GM20000 (cell line): ENCODE measurements at places on chromosomes 7 and 10.

DNA sequence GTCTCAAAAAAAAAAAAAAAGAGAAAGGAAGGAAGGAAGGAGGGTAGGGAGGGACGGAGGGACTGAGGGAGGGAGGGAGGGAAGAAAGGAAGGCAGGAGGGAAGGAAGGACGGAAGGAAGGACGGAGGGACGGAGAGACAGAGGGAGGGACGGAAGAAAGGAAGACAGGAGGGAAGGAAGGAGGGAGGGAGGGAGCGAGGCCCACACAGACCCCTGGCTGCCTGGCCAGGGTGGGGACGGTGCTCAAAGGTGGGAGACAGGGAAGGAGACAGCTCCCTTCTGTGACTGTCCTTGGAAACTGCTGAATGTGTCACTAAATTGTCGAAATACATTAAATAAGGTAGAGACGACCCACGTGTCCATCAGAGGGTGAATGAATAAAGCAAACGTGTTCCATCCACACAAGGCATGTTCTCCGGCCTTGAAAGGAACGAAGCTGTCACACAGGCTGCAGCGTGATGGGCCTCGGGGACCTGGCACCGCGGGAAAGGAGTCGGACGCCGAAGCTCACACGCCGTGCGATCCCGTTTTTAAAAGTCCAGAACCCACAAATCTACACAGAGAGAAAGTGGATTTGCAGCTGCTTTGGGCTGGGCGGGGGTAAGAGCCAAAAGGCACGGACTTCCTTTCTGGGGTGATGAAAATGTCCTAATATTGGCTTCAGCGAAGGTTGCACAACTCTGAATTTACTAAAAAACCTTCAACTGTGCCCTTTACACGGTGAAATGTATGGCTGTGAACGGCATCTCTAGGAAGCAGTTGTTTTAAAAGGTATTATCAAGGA, 23.3 kb downstream of the ADAP1 start:
- no peak for DNase-seq

DNA sequence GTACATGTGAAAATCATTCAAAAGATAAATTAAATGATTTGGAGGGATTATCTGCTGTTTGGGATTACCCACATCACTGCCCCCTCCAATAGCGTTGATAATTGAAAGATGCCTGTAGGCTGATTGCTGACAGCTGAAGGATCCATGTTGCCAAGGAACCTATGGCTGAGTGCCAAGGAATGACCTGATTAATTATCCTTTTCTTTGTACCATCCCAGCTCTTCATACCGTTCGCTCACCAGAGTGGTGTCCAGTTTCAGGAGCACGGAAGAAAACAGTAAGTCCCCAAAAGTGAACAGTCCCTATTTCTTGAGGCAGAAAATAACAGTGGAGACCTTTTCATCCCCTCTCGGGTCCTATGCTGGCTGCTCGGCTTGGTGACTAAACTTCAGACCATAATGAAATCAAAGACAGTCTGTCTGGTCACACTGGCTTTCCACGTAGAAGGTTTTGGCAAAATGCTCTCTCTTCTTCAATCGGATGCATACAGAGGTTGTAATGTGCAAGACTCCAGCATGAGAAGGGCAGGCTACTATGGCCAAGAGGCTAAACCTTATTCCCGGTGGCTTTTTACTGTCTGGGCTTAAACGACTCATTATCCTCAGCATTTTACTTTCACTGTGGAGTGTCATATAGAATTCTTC, 108.8 kb downstream of the SPAG6 start:
- no peak for DNase-seq

GRCh38 chr10:133313192-133313591, 4.5 kb downstream of the ZNF511 start:
- DNase-seq, result no peak

DNA sequence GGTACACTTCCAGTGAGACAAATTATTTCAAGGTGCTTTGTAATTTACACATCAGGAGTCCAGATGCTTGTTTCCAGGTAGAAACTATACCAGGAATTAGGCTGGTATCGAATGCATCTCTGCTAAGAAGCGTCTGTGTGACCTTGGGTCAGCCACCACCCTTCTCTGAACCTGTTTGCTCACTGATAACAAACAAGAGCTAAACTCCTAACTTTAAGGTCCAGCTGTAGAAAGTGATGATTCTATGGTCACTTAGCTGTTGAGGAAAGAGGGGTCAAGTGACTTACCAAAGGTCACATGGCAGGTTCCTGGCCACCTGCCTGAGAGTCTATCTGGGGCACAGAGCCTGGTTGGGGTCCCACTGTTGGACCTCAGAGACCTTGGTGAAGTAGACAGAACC, 95.4 kb downstream of the HIF1AN start:
- no peak for DNase-seq

DNA sequence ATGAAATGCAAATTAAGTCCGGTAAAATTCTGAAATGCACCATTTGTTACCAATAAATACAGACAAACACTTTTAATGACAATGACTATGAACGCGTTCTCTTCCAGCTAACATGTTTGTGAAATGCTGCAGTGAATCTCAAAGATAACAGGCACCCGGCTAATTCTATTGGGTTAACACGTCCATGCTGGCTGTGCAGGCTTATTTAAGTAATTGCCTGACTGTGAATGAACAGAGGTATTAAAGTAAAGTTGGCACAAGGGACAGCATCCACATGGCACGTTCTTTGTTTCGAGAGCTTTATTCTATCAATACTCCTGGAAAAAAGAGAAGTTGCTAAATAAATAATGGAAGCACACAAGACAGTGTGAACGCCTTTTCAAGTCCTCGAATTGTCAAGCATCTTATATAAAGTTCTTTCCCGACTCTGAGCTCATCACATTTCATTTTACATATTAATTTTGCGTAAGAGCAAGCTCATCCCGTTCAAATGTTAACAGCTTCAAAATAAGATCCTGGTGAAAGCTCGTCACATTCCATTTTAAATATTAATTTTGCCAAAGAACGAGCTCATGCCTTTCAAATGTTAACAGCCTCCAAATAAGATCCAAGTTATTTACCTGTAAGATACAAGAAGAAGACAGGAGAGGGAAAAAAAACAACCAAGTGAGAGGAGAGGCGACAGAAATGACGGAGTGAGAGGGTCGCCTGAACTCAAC, 111.3 kb upstream of the RHEB start:
- DNase-seq, result no peak

DNA sequence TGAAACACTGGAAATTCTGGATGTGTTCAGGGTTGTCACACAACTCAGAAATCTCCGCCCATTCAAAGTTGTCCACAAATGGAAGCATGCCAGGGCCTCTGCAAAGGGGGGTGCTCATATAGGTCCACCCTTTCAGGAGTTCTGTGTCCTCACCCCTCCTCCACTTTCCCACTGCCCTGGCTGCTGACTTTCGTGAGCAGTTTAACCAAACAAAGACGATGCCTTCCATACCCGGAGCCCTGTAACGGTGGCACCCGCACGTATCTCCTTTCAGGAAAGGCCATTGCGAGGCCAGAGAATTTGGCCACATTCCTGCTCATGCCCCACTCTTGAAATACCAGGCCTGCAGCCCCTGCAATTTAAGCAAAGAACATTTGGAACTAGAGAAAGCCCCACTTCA, 1.4 kb downstream of the CPXM2 start:
- DNase-seq, result no peak

DNA sequence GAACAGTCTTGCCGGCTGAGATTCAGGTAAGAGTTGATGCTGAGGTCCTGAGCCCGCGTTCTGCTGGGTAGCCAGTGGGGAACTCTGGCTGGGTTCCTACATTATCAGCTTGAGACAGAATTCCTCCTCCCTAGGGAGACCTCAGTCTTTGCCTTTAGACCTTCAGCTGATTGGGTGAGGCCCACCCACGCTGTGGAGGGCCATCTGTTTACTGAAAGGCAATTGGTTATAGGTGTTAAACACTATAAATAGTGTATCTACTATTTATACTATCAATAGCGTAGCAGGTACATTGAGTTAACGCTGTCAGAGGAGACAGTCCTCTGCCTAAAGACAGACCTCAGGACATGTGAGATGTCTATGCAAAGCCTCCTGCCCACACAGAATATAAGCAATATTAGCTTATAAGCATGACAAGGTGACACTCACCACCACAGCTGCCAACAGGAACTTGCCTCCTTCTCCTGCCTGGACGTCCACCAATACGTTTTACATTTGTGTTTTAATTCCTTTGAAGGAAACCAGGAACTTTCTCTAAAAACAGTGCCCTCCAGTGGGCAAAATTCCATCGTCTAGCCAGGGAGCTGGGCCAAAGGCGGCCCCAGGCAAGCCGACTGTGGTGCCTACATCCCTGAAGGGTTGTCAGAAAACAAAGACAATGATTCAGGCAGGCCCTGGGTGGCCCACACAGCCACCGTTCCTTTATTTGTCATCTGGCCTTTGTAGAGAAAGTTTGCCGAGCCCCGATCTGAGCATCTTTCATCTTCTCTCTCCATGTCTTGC, 58.8 kb downstream of the INSIG1 start:
- DNase-seq, result no peak

- DNase-seq, result no peak
Observed at GRCh38 chr10:72981028-72981881, 26.6 kb upstream of the PLA2G12B start.

DNA sequence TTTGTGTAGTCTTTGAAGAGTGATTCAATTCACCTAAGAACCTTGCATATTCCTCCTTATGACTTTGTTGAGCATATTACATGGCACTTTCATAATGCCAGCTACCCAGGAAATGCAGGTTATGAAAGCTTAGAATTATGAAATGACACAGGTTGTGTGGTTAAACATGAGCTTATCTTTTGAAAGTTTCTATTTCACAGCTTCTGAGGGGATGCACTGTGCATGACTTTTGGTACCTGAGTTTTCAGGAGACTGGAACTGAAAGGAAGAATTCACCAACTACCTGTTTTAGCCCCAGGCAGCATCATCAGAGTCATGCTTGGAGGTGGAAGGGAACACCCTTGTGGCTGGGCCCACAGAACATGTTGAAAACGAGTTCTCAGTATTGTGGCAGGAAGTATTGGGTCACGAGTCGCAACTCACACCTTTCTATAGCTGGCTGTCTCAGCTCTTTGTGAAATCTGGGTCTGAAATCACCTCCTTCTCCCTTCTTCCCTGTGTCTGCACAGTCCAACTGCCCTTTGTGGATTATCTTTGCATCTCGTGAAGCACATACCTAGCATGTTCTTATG, 228.2 kb downstream of the PTEN start:
- peak; percentile 72 for DNase-seq

DNA sequence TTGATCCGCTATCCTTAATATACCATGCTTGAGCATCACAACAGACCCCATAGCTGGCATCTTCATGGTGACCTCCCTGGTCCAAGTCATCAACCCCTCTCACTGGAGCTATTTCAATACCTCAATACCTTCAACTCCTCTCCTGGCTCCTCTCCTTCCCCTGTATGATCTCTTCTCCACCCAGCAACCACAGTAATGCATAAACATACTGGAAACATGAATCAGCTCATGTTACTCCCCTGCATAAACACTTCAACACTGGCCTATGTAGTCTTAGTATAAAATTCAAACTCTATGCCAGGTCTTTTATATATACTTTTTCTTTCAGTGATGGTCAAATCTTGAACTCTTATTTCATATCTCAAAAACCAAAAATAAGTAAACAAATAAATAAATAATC, 31.8 kb upstream of the TMEM273 start:
- no peak for DNase-seq

DNA sequence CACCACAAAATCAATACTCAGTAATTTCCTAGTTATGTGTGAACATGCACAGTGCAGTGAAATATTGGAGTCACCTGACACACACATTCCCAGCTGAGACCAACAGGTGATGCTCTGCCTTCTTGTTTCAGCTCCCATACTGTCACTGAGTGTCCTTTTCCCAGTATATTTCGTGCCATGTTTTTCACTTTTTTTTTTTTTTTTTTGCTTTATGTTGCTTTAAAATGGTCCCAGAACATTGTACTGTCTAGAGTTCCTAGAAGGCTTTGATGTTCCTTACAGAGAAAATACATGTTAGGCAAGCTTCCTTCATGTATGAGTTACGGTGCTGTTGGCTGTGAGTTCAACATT, 45.6 kb downstream of the ELAPOR2 start:
- no peak for DNase-seq

DNA sequence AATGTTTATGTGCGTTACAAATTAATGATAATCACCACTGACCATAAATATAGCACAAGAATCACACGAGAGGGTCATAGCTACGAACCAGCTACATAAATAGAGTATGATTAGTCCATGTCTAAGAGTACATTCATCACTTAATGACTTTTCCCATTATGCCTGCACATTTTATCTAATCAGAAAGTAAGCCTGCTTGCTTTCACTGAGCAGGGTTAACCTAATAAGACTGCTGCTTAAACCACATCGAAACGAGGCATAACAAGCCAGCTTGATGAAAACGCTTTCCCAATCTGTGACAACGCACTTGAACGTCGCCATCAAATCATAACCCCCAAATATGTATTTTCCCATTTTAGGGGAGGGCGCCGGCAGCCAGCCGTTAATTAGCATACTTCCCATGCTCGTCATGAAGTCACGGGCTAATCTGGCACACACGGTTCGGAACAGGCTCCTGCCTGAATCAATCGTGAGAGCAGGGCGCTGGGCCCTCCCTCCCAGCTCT, 71.5 kb downstream of the EBF3 start:
- DNase-seq, result no peak

- no peak for DNase-seq
Observed at GRCh38 chr10:131663351-131663750, 237.5 kb upstream of the PPP2R2D start.

- DNase-seq, result no peak
Observed at GRCh38 chr7:97002555-97003261, 2.6 kb upstream of the DLX6 start.

DNA sequence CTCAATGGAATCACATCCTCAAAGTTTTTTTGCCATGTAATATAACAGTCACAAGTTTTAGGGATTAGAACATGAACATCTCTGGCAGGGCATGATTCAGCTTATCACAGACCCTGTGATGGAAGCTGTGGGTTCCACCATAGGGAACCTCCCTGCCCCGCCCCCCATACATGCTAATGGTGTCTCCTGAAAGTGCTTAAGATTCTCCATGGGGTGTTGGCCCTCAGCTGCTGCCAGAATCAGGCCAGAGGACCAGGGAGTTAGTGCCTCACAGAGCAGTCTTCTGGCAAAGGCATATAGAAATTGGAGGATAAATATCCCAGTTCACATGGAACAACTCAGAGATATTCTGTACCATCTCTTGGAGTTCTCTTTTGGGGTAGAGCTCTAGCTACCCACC, 119.4 kb downstream of the RAB11FIP2 start:
- no peak for DNase-seq

GRCh38 chr7:46424934-46425333, 503.9 kb upstream of the IGFBP3 start:
- no peak for DNase-seq

- no peak for DNase-seq
Observed at GRCh38 chr7:73960548-73960947, 67.4 kb upstream of the ELN start.

- DNase-seq, result no peak
Observed at GRCh38 chr7:108087778-108088177, 42.4 kb downstream of the LAMB4 start.

GRCh38 chr7:127995156-127995880, 35.9 kb downstream of the LRRC4 start:
- DNase-seq, result no peak
